ENCODE measurements at places on chromosomes 2 and 18.

DNA sequence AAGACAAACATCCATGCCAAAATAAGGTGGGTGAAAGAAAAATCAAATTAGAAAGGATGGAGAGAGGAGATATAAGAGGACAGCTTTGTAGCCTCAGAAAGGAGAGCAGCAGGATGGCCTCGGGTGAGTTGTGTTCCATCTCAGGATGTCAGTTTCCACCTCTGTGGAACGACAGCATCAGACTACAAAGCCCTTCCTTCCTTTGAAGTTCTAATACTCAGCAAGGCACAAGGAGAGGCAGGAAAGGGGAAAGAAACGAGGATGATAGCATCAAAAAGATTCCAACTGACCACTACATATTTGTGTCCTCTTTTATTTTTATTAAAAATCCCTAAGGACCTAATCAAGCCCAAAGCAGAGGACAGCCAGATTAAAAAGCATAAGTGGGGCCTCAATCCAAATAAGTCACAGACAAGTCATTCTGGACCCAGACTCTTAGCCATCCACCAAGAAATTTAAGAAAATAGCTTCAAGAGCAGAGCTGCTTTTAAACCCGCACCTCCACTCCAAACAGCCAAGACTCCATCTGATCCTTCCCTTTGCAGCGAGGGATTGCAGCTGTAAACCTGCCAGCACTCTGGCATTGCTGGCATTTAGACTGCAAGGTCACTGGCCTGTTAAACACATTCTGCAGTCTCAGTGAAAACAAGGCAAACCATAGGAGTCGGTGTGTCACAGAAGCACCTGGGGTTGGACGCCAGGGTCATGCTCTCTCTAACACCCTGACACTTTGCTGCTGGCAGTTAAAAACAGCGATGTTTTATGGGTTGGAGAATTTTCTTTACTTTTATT, 314.5 kb upstream of the CHAC2 start:
- DNase-seq = no peak

GRCh38 chr18:57959278-57959677, 84.7 kb upstream of the NEDD4L start:
- DNase-seq = peak; percentile 49

GRCh38 chr18:7600528-7601245, 33.6 kb downstream of the PTPRM start:
- no peak for DNase-seq

- DNase-seq = no peak
These were observed 79.8 kb upstream of the RNF152 start for GRCh38 chr18:61972389-61973264.

DNA sequence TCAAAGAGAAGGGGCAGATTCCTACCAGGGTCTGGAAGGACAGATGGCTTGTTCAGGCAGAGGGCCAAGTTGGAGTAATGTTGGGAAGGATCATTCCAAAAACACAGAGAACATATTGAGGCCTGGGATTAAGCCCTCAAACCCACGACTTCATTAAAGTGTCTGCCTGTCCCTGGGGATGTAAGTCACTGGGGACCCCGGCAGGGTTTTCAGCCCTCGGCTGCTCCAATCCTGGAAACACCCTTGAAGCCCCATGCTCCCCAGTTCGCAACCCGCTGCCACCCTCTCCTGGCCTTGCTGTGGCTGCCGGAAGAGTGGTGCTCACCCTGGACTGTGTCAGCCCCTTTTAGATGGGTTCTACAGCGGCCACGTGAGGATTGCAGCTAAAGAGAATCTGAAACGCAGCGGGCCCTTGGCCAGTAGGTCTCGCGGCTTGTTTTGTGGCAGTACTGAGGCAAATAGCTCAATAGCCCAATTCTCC, 79.9 kb downstream of the EPAS1 start:
- DNase-seq = no peak

GRCh38 chr2:75054296-75054695, 95.9 kb downstream of the POLE4 start:
- no peak for DNase-seq

DNA sequence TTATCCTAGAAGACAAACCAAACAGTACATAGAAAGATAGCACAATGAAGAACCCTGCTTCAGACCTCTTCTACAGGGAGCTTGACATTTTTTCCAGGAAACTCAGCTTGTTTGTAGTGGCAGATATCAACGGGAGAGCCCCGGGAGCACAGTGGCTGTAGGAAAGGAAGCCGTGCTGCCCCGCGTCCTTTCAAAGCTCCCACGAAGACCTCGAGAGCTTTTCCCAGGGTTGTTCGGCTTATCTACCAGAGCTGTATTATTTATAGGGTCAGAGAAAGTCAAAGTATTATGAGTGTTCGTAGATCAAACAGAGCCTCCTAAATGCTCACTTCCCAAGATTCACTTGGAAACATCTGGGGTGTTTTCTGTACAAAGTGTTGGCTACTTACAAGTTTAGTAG, 167.1 kb upstream of the COPS8 start:
- DNase-seq = no peak

GRCh38 chr2:222927600-222927999, 66.8 kb downstream of the ACSL3 start:
- DNase-seq = no peak

GRCh38 chr2:166106431-166107015, 21.3 kb downstream of the SCN1A start:
- DNase-seq = no peak

DNA sequence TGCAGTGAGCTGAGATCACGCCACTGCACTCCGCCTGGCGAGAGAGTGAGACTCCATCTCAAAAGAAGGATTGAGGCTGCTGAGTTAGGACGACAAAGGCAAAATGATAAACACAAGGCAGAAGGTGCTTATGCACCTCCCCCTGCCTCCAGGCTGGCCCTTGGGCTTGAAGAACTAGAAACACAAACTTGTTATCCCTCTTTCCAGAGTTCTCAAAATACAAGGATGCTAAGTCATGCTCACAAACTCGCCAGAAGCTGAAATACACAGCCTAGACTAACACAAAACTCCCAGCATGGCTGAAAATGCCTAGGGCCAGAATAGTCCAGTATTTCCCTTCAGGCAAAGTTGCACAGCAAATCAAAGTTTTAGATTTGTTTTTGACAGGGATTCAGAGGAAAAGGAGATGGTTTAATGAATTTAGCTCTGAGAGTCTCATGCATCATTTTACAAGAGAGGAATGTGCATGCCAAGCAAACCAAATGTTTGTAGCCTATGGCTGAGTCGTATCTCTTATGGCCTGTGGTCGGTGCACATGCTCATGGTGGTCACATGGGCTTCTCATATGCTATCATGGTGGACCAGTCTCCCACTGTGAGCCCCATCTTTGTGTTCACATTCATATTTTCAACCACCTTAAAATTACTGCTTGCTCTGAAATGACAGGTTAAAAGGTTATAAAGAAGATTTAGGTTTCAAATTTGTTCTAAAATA, 16.2 kb upstream of the MREG start:
- peak; percentile 72 for DNase-seq

DNA sequence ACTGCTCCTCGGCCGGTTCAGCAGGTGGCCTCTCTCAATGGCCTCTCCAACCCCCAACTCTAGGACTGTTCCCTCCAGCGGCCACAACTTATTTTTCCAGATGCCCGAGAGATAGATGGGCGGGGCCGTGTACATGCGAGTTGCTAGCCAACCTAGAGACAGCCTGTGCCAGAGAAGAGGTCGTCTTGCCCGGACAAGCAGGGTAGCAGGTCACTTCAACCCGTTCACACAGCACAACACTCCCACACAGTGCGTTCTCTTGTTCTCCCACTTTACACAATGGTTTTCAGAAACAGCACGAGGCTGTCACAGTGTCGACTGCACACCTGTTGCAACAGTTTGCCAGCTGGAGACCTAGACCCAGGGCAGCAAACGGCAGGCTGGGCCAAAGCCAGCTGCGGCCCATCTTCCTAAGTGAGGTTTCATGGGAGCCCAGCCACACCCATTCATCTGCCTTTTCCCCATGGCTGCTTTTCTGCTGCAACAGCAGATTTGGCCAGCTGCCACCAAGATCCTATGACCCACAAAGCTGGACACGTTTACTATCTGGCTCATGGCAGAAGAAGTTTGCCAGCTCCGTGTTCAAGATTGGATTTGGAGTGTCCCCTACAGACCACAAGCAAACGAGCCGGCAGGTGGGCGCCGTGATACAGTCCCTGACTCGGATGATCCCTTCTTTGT, 7.3 kb upstream of the PRLH start:
- DNase-seq = peak; percentile 39

DNA sequence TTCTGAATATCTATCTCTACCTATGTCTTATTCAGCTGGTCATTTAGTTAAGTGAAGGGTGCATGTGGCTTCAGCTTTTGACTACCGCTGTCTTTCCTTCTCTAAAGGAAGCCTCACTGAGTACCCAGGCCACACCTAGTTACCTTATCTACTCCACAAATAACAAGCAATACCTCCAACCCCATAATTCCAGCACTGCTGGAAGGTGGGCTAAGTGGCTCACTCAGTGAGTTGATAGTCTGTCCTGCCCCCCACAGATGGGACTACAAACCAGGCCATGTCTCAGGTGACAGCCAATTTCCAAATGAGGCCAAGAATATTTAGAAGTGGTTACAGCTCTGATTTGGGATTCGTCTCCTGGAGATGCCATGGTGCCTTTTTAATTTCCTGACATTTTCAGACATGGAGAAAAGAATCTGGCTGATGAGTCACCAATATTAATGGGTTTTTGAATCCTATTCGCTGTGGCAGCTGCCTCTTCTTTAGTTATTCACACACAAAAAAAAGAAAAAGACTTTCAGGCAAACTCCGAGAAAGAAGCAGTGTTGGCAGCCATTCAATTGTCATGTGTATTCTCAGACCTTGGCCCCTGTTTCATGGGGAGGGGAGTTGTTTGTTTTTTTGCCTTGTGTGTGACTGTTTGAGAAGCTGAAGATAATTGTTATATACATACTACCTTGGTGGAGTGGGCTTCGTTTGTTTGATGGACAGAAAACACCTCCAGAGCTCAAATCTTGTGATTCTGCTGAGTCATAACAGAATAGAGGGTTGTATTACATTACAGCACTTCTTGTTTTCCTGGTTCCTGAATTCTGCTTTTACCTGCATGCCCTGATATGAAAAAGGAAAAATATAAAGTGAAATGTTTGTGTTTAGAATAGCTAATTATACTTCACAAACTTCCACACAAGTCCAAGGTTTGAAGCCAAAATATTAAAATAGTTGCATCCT, 64.2 kb downstream of the SCG2 start:
- peak; percentile 80 for DNase-seq

- peak; percentile 31 for DNase-seq
These were observed 260.8 kb downstream of the CD226 start for GRCh38 chr18:69686861-69687260.

- DNase-seq = no peak
These were observed 28.9 kb upstream of the GAREM2 start for GRCh38 chr2:26144031-26144430.

DNA sequence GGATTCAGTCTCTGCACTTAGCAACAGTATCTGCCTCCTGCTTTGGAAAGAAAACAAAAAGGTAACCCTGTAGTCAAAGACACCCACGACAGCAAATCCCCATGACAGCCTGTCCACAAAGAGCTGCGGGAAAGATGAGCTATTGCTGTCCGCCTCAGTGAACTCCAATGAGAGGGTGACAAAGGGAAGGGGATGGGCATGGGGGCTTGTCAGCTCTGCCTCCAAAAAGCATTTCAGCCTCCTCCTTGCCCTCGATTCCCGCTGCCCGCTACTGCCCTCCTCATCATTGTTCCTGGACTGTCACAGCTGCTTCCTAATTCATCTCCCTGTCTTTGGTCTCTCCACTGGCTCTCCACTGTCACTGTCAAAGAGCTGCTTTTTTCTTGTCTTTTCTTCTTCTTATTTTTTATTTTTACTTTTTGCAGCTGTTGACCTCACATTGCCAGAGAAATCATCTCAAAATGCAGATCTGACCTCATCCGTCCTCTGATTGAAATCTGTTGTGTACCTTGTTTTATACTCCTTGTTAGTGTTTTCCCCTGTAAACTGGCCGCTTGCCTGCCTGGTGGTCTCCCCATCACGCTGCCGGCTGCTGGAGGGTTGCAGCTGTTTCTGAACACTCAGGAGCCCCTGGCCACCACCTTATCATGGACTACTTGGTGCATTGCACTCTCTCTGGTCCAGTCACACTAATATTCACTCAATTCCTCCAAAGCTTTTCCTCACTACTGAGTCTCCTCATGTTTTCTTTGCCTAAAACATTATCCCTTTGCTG, 7.9 kb upstream of the E2F6 start:
- no peak for DNase-seq

- no peak for DNase-seq
These were observed 287.2 kb upstream of the GYPC start for GRCh38 chr2:126368758-126369157.

GRCh38 chr2:3712831-3713503, 9.6 kb downstream of the DCDC2C start:
- peak; percentile 34 for DNase-seq

- DNase-seq = no peak
These were observed 186.4 kb downstream of the TNS1 start for GRCh38 chr2:217816396-217816869.

GRCh38 chr2:240277073-240277806, 136.8 kb upstream of the OTOS start:
- DNase-seq = peak; percentile 24

GRCh38 chr2:118470297-118470696, 377.2 kb downstream of the EN1 start:
- no peak for DNase-seq

DNA sequence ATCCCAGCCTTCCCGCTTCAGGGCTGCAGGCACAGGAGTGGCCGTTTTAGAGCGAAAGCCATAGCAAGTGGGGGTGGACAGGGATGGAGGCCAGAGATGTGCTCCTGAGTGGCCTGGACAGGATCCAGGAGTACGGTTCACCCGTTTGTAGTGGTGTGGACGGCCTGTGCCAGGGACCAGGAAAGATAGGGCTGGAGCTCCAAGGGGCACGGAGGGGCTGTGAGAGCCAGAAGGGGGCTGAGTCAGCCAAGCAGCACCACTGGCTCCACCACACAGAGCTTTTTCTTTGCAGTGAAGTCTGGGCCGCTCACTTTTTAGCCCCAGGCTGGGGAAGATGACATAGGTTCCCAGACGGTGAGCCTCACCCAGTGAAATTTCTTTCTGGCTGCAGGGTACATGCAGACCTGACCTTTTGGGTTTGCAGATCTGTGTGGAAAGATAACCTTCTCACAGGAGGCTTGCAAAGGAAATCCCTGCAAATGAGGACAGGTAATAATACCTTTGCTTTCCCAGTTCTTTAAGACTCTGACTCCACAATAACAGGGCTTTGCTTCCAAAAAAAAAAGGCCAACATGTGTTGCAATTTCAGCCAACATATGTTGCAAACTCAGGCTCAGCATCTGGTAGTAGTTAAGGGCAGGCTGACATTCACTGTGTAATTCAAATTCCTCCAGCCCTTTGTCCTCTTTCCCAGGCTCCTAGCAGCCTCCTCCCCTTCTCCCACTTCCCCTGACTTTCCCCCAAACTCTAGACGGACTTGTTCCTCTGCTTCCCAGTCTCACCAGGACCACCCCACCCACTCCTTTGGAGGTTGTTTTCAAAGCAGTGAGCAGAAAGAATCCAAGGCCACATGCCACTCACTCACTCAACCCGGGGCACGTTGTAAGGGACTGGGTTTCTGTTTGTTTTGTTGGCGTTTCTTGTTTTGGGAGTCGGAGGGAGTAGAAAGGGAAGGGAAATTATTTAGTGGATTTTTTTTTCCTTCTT, 20.3 kb upstream of the LAPTM4A start:
- peak; percentile 97 for DNase-seq

DNA sequence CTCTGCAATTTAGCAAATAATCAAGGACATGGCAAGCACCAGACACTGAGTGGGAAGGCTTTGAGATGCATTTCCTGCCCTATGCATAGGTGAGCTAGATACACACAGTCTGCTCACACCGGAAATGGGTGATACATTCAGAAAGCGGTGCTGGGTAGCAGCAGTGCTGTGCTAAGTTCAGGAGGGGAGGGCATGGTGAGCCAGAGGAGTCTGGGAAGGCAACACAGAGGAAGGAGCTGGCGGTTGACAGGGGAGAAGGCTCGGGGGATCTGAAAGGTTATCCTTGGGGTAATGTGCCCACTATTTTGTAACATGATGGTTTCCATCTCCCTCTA, 57.4 kb upstream of the EPAS1 start:
- DNase-seq = no peak

Data from fibroblast of upper back skin (primary cell).